T-cell (primary cell): ENCODE measurements at places on chromosomes 1 and 21. TPM values are rescaled to one million over a fixed set of nuclear protein-coding genes. Genes with fewer than 3 reads are reported as not detected.

Gene F5
- total RNA-seq: 4.2 TPM

Gene LHX8
- total RNA-seq: not detected

Gene TDRD10
- total RNA-seq: not detected

DNA sequence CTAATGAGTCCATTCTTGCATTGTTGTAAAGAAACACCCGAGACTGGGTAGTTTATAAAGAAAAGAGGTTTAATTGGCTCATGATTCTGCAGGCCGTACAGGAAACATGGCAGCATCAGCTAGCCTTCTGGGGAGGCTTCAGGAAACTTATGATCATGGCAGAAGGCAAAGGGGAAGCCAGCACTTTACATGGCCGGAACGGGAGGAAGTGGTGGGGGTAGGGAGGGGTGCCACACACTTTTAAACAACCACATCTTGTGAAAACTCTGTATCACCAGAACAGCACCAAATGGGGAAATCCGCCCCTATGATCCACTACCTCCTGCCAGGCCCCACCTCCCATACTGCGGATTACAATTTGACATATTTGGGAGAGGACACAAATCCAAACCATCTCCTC, 43.9 kb downstream of the NOS1AP start:
- no peak for DNase-seq

- no peak for DNase-seq
These were observed 46.9 kb upstream of the PRRC2C start for GRCh38 chr1:171438441-171438840.

- no peak for DNase-seq
These were observed 654 bp upstream of the ARHGEF2 start for GRCh38 chr1:155978973-155979429.

DNA sequence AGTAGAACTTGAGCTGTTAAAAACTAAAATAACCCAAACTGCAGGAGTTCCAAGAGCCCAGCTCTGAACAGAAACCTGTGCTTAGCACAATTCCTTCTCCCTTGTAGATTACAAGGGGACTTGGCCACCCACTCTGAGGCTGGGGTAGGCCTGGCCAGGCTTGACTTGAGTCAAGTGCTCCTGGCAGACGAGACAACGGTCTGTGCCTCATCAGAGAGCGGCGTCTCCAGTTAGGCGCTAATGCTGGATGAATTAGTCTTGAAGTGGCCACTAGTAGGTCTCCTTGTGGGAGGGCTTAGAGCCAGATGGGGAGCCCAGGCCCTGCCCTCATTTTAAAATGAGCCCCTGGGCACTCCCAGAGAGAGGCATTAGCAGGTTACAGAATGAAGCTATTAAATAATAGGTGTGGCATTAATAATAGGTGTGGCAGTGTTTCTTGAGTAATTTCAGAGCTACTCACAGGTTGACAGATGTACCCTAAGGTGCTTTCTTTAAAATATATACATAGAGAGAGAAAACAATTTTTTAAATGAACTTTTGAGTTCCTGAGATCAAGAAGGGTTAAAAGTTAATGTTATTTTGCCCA, 1.1 kb downstream of the EEIG2 start:
- DNase-seq: peak; percentile 13
